Activated naive CD8-positive, alpha-beta T cell treated with anti-CD3 and anti-CD28 coated beads for 36 hours (primary cell): ENCODE measurements at places on chromosomes 2 and 18. TPM values are rescaled to one million over a fixed set of nuclear protein-coding genes. Genes with fewer than 3 reads are reported as not detected.

The LINC00305 gene
- total RNA-seq = not detected

DNA sequence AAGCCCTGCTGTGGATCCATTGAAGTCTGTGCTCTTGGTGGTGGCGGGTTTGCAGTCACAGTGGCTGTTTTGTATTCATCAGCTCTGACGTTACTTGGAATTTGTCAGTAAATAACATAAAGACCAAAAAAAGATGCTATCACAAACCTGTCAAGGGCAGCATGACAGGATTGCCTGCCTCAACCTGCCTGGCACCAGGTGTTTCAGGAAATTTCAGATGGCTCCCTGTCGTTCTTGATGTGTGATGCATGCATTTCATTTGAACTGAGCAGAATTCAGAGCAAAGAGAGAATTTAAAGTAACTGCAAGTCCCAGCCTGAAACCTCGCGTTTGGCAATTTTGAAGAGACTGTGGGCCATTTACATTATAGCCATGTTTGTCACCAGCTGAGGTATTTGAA lies 50.3 kb upstream of the EPC2 start:
- H3K4me3 ChIP-seq = no peak overlapping the region
- no peaks in the 10 kb centered on the region for H3K27me3 ChIP-seq
- H3K36me3 ChIP-seq = no peaks in the 10 kb centered on the region
- no peak for DNase-seq
- no peaks in the 10 kb centered on the region for H3K4me1 ChIP-seq
- no peak overlapping the region for H3K27ac ChIP-seq

- no peaks in the 10 kb centered on the region for H3K36me3 ChIP-seq
- H3K27me3 ChIP-seq = no peaks in the 10 kb centered on the region
- H3K4me1 ChIP-seq = no peaks in the 10 kb centered on the region
- no peak overlapping the region for H3K4me3 ChIP-seq
- DNase-seq = no peak
- H3K27ac ChIP-seq = no peak overlapping the region
Measured at GRCh38 chr18:64639536-64639935, 490.6 kb upstream of the LINC00305 start.

The GAL3ST2 gene
- not detected for total RNA-seq

- H3K4me1 ChIP-seq = no peaks in the 10 kb centered on the region
- peaks cover 2% of the 10 kb centered on the region for H3K36me3 ChIP-seq
- no peaks in the 10 kb centered on the region for H3K27me3 ChIP-seq
- no peak overlapping the region for H3K4me3 ChIP-seq
Measured at GRCh38 chr2:75495862-75496261, 64.9 kb downstream of the EVA1A start.

DNA sequence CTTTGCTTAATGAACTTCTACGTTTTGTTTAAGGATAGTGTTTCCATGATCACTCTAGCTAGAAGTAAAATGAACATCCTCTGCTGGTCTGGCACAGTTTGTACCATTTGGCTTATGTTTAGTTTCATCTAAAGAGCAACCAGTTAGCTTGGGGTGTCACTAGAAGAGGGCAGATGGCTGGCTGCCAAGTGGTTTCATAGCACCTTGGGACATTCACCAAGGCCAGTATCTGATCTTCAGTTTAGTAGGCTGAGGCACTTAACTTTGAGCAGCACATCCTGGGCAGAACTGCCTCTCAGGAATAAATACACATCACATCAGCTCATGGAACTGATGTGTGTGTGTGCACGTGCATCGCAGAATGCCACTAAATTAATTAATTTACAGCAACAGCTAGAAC lies 68.4 kb downstream of the NXPH2 start:
- H3K36me3 ChIP-seq = no peaks in the 10 kb centered on the region
- H3K27ac ChIP-seq = no peak overlapping the region
- no peaks in the 10 kb centered on the region for H3K4me1 ChIP-seq
- no peak overlapping the region for H3K4me3 ChIP-seq
- H3K27me3 ChIP-seq = no peaks in the 10 kb centered on the region

DNA sequence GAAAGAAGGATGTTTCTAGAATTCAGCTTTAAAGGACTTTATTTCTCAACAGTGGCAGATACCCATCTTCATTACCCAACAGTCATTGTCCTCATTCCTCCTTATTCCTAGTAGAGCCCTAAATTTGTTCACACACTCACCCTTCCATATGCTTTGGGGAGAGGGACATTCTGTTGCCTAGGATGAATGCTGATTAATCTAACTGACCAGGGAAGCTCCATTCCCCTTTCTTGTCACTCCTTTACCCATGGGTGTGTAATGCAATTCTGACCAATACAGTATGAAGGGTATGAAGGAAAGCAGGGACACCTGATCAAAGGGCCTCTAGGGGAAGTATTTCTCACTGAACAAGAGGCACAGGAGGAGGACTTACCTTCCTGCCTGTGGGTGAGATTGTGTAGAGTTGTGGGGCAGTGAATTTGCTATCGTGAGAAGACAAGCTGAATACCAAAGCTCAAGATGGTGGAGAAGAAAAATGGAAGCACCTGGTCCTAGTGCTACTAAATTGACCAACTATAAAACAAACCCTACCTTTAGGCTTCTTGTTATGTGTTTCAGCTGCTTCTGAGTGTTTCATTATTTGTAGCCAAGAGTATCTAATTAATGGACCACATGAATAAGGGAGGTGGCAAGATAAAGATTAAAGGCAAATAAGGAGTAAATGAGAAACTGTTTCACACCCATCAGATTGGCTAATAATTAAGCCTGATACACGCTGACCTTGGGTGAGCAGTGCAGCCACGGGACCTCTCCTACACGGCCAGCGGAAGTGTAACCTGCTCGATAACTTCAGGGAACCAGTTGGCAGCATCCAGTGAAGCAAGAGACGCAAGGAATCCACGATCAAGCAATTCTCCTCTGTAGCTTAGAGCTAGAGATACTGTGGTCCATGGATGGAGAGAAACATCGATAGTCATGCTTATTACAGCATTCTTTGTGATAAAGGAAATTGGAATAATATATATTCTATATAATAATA lies 202.3 kb downstream of the MYCN start:
- no peaks in the 10 kb centered on the region for H3K4me1 ChIP-seq
- H3K27ac ChIP-seq = no peak overlapping the region
- H3K4me3 ChIP-seq = no peak overlapping the region
- H3K36me3 ChIP-seq = no peaks in the 10 kb centered on the region
- DNase-seq = no peak

- no peak overlapping the region for H3K4me3 ChIP-seq
- no peaks in the 10 kb centered on the region for H3K27me3 ChIP-seq
- DNase-seq = no peak
- H3K4me1 ChIP-seq = peaks cover 19% of the 10 kb centered on the region
- H3K36me3 ChIP-seq = no peaks in the 10 kb centered on the region
Measured at GRCh38 chr18:74399091-74399887, 57.8 kb downstream of the DIPK1C start.
